ENCODE measurements at places on chromosomes 1 and 21. TPM values are rescaled to one million over a fixed set of nuclear protein-coding genes. Genes with fewer than 3 reads are reported as not detected.

VWA1 gene
- total RNA-seq = 13.0 TPM

CHD5 gene
- total RNA-seq = 2.0 TPM

IGSF21 gene
- 1.8 TPM for total RNA-seq

ASCL5 gene
- total RNA-seq = not detected

SHE gene
- total RNA-seq = 10.8 TPM

PADI1 gene
- total RNA-seq = not detected

CGN gene
- total RNA-seq = 5.4 TPM

ZC3H11A gene
- 53.1 TPM for total RNA-seq

PRKAB2 gene
- 13.4 TPM for total RNA-seq

PLA2G5 gene
- 149 TPM for total RNA-seq

DNA sequence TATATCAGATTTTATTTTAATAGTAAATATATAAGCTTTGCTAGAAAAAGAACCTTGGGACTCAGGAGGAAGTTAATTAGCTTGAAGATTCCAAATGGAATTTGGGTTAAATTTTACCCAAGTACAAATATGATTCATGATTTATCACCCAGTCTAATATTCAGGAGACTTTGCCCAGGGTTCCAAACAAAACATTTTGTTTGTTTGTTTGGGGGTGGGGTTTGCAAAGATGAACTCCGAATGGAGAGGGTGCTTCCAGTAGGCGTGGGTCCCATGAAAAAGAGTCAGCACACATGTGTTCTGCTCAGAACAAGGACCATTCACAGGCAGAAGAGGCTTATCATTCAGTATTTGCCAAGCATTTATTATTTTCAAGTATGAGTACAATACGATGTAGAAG is 23.5 kb downstream of the KCNT2 start:
- DNase-seq = no peak
- H3K27me3 ChIP-seq = no peaks in the 10 kb centered on the region
- H3K4me1 ChIP-seq = no peaks in the 10 kb centered on the region
- no peaks in the 10 kb centered on the region for H3K36me3 ChIP-seq
- no peak overlapping the region for H3K27ac ChIP-seq
- no peak overlapping the region for H3K4me3 ChIP-seq

- DNase-seq = no peak
- H3K36me3 ChIP-seq = no peaks in the 10 kb centered on the region
- H3K4me3 ChIP-seq = no peak overlapping the region
- no peak overlapping the region for H3K27ac ChIP-seq
- no peaks in the 10 kb centered on the region for H3K4me1 ChIP-seq
- no peaks in the 10 kb centered on the region for H3K27me3 ChIP-seq
Observed at GRCh38 chr1:221164029-221164428, 284.8 kb downstream of the HLX start.

DNA sequence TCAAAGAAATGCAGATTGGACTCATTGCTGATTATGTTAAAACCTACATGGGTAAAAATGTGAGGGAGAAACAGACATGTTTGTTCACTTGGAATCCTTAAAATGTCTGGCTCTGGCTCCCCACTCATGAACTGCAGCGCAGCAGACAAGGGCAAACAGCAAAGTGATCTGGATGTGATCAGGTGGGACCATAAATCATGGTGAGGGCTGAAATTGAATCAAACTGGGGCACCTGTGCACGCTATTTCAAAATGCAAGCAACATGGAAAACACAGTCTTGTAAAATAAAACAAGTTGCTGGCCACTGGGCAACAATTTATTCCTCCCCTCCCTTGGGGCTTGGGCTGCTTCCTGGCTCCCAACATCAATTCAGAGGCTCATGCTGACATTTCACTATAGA is 373.4 kb downstream of the SEC16B start:
- H3K36me3 ChIP-seq = no peaks in the 10 kb centered on the region
- no peak overlapping the region for H3K27ac ChIP-seq
- DNase-seq = no peak
- H3K27me3 ChIP-seq = no peaks in the 10 kb centered on the region
- no peak overlapping the region for H3K4me3 ChIP-seq
- H3K4me1 ChIP-seq = no peaks in the 10 kb centered on the region

GRCh38 chr1:243730487-243731150 is 119.4 kb downstream of the AKT3 start:
- no peak overlapping the region for H3K4me3 ChIP-seq
- H3K36me3 ChIP-seq = no peaks in the 10 kb centered on the region
- H3K27ac ChIP-seq = peak overlapping the region; percentile 11

GRCh38 chr1:27615346-27616192 is 11.6 kb upstream of the AHDC1 start:
- H3K36me3 ChIP-seq = no peaks in the 10 kb centered on the region
- no peak overlapping the region for H3K27ac ChIP-seq
- no peak for DNase-seq
- no peaks in the 10 kb centered on the region for H3K27me3 ChIP-seq
- H3K4me1 ChIP-seq = peaks cover 10% of the 10 kb centered on the region

DNA sequence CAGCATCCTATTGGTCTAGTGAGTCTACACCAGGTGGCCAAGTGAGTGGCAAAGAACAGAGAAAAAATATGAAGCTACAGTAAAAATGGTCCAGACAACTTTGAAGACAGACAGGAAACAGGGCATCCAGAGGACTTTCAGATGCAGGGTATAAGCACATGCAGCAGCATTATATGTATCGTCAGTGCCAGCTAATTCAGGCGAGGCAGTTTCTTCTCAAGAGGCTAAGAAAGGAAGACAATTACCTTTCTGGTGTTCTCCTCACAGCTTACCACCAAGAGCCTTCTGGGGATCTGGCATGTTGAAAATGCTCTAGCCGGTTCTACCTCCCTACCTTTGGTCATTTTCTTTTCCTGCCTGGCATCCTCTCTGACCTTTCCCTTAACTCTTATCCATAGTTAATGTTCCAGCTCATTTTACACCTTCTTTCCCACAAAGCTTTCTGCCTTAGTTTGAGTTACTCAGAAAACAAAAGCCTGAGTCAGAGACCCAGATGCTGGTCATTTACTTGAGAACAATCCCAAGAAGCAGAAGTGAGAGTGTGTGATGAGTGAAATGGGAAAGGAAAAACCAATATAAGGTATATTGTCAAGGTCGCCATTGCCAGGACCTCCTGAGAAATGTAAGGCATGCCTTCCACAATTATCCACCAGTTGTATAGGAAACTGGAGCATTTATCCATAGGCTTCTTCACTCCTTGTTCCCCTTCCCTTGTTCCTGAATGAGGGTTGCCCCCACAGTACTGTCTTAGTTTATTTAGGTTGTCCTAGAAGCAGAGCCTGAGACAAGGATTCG is 444.1 kb downstream of the PLPP3 start:
- DNase-seq = no peak
- H3K27ac ChIP-seq = no peak overlapping the region
- H3K4me3 ChIP-seq = no peak overlapping the region
- H3K27me3 ChIP-seq = no peaks in the 10 kb centered on the region

- H3K4me3 ChIP-seq = no peak overlapping the region
- no peaks in the 10 kb centered on the region for H3K4me1 ChIP-seq
- H3K27ac ChIP-seq = no peak overlapping the region
- H3K36me3 ChIP-seq = no peaks in the 10 kb centered on the region
- no peak for DNase-seq
Observed at GRCh38 chr1:239337799-239338430, 48.5 kb upstream of the CHRM3 start.

DNA sequence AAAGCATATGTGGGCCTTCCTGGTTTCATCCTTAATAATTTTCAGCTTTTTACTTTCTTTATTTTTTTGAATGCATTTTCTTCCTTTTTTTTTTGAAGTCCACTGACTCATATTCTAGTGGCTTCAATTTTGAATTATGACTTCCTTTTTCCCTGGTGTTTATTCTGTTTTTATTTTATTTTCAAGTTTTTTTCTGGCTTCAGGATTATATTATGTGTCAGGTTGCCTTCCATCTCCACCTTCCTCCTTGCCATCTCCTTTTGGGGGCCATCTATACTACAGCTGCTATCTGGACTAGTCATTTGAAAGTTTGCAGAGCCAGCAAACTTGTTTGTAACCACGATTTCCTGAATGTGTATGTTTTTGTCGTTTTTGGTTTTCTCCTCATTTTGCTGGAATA is 117.6 kb downstream of the LEPR start:
- H3K27ac ChIP-seq = no peak overlapping the region
- H3K27me3 ChIP-seq = no peaks in the 10 kb centered on the region
- H3K4me1 ChIP-seq = no peaks in the 10 kb centered on the region
- no peak for DNase-seq
- H3K36me3 ChIP-seq = no peaks in the 10 kb centered on the region
- no peak overlapping the region for H3K4me3 ChIP-seq

DNA sequence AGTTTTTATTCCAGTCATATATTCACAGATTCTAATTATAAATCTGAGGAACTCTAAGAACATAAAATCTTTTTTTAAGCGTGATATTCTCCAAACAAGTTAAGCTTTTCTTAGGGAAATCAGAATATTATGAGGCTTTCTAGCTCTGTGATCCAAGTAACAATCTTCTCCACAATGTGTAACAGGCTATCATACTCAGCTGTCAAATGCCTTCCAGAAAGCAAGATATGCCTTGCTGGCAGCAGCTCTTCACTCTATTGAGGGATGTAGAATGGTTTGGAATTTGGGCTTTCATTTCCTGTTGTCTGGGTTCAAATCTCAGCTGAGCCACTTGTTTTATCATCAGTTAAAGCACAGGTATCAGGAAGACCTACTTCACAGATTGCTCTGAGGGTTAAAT is 446.5 kb downstream of the PTBP2 start:
- no peak overlapping the region for H3K4me3 ChIP-seq
- H3K36me3 ChIP-seq = no peaks in the 10 kb centered on the region
- H3K27ac ChIP-seq = no peak overlapping the region
- no peak for DNase-seq
- H3K27me3 ChIP-seq = no peaks in the 10 kb centered on the region

DNA sequence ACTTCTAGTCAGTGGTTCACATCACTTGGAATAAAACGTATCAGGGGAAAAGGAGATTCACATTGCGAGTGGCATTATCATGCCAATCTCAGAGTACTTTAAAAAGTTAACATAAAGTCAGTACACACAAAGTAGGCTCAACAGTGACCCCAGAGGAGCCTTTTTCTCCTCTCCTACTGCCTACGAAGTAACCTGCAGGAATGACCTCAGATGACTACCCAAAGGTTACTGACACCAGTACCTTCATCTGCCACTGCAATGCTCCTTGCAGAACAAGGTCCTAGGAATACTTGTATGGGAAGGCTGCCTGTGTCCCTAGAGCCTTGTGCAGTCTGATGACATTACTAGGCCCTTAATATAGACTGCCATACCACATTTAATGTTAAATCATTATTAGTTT is 389.8 kb upstream of the LYPLAL1 start:
- H3K4me1 ChIP-seq = no peaks in the 10 kb centered on the region
- no peak overlapping the region for H3K4me3 ChIP-seq

Measured in right atrium auricular region (tissue), 2 donors.